Aorta (tissue), 5 donors: ENCODE measurements at places on chromosomes 16 and 17. TPM values are rescaled to one million over a fixed set of nuclear protein-coding genes. Genes with fewer than 3 reads are reported as not detected.

GRCh38 chr17:73288534-73289302 is 23.1 kb downstream of the CDC42EP4 start:
- H3K27me3 ChIP-seq, result no peaks in the 10 kb centered on the region
- no peaks in the 10 kb centered on the region for H3K36me3 ChIP-seq
- peaks cover 5% of the 10 kb centered on the region for H3K4me1 ChIP-seq
- H3K27ac ChIP-seq, result no peak overlapping the region
- H3K4me3 ChIP-seq, result no peak overlapping the region

DNA sequence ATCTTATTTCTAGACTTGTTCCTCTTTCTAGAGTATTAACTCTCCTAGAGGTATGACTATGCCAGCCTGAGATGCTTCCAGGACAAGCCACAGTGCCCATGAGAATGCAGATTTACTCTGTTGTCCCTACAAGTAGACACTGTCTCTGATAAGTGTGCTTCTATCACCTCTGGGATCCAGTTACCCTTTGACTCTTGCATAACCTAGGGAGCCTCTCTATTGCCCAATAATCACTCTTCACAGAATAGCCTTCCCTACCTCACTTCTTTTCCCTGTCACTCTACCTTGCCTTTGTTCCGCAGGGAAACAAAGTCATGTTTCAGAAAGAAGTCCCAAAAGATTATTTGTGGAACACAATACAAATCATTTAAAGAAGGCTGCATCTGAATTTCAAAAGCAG is 1.6 kb upstream of the KRT34 start:
- DNase-seq, result no peak
- H3K36me3 ChIP-seq, result no peaks in the 10 kb centered on the region
- H3K27me3 ChIP-seq, result no peaks in the 10 kb centered on the region
- no peaks in the 10 kb centered on the region for H3K4me1 ChIP-seq

DNA sequence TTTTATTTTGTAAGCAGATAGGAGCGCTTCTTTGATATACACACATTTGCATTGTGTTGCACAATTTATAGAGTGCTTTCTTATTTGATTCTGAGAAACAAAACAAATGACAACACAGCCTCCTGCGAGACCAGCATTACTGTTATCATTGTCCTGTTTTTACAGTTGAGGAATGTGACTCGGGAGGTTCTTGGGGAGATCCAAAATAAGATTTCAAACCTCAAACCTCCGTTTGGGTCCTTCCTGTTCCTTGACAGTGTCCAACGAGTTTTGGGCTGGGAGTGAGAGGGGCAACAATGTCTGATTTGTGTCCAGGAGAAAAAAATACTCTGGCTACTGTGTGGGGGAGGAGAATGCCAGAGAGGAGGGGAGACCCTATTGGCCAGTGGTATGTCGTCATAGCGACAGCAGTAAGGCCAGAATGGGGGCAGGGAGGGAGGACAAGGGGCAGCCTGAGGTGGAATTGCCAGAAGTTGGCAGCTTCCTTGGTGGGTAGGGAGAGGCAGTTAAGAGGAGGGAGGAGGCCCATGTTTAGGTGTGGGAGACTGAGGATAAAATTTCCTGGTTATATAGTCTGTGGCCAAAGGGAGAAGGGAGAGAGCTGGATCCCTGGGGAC is 45.5 kb downstream of the TMEM132E start:
- no peaks in the 10 kb centered on the region for H3K27me3 ChIP-seq
- H3K4me3 ChIP-seq, result no peak overlapping the region
- H3K4me1 ChIP-seq, result no peaks in the 10 kb centered on the region
- no peaks in the 10 kb centered on the region for H3K36me3 ChIP-seq
- no peak for DNase-seq

DNA sequence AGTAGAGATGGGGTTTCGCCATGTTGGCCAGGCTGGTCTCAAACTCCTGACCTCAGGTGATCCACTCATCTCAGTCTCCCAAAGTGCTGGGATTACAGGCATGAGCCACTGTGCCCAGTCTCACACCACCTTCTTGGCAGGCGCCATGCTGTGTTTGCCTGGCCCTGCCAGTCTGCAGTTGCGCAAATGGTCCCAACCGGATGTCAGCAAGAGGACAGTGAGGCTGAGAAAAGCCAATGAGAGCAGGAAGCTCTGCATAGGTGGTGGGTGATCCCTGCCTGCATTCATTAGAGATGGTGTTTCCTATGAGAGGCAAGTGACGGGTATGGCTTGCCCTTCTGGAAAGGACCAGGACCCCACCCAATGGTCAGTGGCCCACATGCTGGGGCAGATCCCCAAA is 59.3 kb downstream of the PECAM1 start:
- no peaks in the 10 kb centered on the region for H3K36me3 ChIP-seq
- H3K4me3 ChIP-seq, result no peak overlapping the region
- DNase-seq, result no peak

GRCh38 chr17:58330997-58331814 is 2.6 kb upstream of the TSPOAP1 start:
- peak; percentile 76 for DNase-seq
- H3K27ac ChIP-seq, result no peak overlapping the region
- no peaks in the 10 kb centered on the region for H3K36me3 ChIP-seq
- no peaks in the 10 kb centered on the region for H3K27me3 ChIP-seq
- H3K4me3 ChIP-seq, result no peak overlapping the region

GRCh38 chr16:29844575-29845331 is 18.3 kb downstream of the CDIPT start:
- no peak overlapping the region for H3K4me3 ChIP-seq
- no peaks in the 10 kb centered on the region for H3K4me1 ChIP-seq
- DNase-seq, result no peak
- H3K36me3 ChIP-seq, result peaks cover 13% of the 10 kb centered on the region

- no peaks in the 10 kb centered on the region for H3K27me3 ChIP-seq
- H3K36me3 ChIP-seq, result no peaks in the 10 kb centered on the region
- H3K4me3 ChIP-seq, result no peak overlapping the region
These were observed 11.8 kb downstream of the CYB5B start for GRCh38 chr16:69435977-69436820.

Gene ZSCAN10
- not detected for total RNA-seq

GRCh38 chr17:41717408-41718286 is 5.5 kb downstream of the GAST start:
- no peaks in the 10 kb centered on the region for H3K27me3 ChIP-seq
- DNase-seq, result no peak
- H3K4me1 ChIP-seq, result no peaks in the 10 kb centered on the region
- H3K36me3 ChIP-seq, result no peaks in the 10 kb centered on the region
- no peak overlapping the region for H3K27ac ChIP-seq
- H3K4me3 ChIP-seq, result no peak overlapping the region

DNA sequence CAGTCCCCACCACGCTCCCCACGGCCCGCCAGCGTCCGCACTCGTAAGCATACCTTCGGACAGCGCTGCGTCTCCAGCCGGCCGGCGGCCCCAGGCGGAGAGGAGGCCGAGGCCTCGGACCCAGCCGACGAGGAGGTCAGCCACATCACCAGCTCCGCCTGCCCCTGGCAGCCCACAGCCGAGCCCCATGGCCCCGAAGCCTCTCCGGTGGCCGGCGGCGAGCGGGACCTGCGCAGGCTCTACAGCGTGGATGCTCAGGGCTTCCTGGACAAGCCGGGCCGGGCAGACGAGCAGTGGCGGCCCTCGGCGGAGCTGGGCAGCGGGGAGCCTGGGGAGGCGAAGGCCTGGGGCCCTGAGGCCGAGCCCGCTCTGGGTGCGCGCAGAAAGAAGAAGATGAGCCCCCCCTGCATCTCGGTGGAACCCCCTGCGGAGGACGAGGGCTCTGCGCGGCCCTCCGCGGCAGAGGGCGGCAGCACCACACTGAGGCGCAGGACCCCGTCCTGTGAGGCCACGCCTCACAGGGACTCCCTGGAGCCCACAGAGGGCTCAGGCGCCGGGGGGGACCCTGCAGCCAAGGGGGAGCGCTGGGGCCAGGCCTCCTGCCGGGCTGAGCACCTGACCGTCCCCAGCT is 4.9 kb downstream of the TPSG1 start:
- DNase-seq, result no peak
- no peak overlapping the region for H3K4me3 ChIP-seq
- no peak overlapping the region for H3K27ac ChIP-seq
- no peaks in the 10 kb centered on the region for H3K4me1 ChIP-seq

DNA sequence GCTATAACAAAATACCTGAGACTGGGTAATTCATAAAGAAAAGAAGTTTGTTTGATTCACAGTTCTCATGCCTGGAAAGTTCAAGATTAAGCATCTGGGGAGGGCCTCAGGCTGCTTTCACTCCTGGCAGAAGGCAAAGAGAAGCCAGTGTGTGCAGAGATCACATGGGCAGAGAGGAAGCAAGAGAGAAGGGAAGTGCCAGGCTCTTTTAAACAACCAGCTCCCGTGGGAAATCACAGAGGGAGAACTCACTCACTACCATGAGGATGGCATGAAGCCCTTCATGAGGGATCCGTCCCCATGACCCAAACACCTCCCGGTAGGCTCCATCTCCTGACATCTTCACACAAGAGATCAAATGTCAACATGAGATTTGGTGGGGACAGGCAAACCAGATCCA is 501.6 kb downstream of the MAF start:
- H3K4me3 ChIP-seq, result no peak overlapping the region
- no peaks in the 10 kb centered on the region for H3K36me3 ChIP-seq
- DNase-seq, result no peak
- H3K27ac ChIP-seq, result no peak overlapping the region

- H3K27me3 ChIP-seq, result no peaks in the 10 kb centered on the region
- DNase-seq, result no peak
- no peak within 1 kb of the TSS for H3K4me3 ChIP-seq
- H3K36me3 ChIP-seq, result no peaks in the 10 kb centered on the region
These were observed at the start of gene OTOP3 for GRCh38 chr17:74935585-74936469. Gene OTOP3 (plus strand): TSS chr17:74935898. CDS start chr17:74935922, 24 bp downstream.

Gene KCNH6
- total RNA-seq, result not detected
